Stimulated activated CD8-positive, alpha-beta memory T cell treated with anti-CD3 and anti-CD28 coated beads, Interleukin-4, amount 100 ng/mL, for 4 hours (primary cell): ENCODE measurements at places on chromosomes 4 and X.

- DNase-seq, result no peak
Observed at GRCh38 chr4:118337954-118338353, 14.8 kb downstream of the PRSS12 start.

DNA sequence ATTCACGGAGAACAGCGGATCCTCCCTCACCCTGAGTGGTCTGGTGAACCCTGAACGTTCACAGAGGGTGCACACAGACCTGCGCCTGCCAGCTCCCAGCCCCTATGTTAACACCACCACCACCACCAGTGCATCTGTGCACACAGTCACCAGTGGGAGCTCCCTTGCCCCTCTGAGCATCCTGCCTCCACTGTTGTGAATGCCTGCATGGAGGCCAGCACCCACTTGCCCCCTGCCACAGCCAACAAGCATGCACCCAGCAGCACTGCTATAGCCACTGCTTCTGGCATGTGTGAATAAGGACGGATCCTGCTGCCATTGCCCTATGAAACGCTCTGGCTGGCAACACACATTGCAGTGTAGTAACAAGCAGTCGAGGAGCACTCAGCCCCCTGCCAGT lies 29.1 kb upstream of the PWWP3B start:
- no peak for DNase-seq

DNA sequence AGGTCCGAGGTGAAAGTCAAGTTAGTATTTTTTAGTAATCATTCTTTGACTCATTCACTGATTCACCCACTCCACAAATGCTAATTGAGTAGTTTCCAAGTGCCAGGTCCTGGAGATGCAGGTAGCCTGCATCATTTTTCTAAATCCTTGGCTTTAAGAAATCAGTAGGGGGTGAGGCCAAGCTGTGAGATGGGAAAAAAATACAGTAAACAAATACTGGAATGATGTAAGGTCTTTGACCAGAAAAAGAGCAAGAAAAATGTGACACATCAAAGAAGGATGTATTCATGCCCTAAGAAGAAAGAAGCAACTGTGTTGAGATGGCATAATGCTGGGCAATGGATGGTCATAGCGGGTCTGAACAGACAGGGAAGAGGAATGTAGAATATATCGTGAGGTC lies 1386.6 kb downstream of the PCDH7 start:
- no peak for DNase-seq

- DNase-seq, result no peak
Observed at GRCh38 chr4:109406337-109406931, 27.2 kb upstream of the SEC24B start.

GRCh38 chr4:91427171-91427570 lies 876.6 kb upstream of the GRID2 start:
- no peak for DNase-seq

DNA sequence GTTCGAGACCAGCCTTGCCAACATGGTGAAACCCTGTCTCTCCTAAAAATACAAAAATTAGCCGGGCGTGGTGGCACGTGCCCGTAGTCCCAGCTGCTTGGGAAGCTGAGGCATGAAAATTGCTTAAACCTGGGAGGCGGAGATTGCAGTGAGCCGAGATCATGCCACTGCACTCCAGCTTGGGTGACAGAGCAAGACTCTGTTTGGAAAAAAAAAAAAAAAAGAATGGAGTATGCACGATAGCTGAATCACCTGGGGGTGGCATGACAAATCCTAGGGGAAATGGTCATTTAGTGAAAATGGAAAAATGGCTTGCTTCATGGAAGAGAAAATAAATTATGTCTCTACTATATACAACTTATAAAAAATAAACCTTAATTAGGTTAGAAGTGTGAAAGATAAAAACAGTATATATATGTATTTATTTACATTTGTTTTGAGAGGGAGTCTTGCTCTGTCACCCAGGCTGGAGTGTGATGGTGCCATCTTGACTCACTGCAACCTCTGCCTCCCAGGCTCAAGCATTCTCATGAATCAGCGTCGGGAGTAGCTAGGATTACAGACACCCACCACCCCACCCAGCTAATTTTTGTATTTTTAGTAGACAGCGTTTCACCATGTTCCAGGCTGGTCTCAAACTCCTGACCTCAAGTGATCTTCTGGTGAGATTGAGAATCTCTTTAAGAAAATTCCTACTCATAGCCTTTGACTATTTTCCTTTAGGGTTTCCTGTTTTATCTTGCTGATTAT lies 19.3 kb upstream of the ING2 start:
- DNase-seq, result no peak

- DNase-seq, result no peak
Observed at GRCh38 chrX:40247848-40248622, 150.3 kb upstream of the BCOR start.

- DNase-seq, result no peak
Observed at GRCh38 chrX:151702741-151703340, 7.6 kb downstream of the PRRG3 start.

GRCh38 chrX:5646818-5647217 lies 581.8 kb downstream of the NLGN4X start:
- no peak for DNase-seq

DNA sequence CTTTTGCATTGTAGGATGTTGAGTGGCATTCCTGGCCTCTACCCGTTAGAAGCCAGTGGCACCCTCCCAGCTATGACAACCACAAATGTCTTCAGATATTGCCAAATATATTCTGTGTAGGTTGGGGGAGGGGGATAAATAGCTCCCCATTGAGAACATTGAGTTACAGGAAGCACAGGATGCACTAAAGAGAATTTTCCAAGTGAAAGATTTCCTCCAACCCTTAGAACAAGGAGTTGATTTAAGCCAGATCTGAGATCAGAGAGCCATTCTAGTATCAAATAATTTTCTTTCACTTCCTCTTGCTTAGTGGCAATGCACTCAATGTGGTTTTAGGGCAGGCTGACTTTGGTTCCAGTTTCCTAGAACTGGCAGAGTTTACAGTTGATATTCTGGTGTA lies 436.6 kb downstream of the C4orf33 start:
- DNase-seq, result no peak

- DNase-seq, result no peak
Observed at GRCh38 chrX:53939127-53939526, 105.1 kb downstream of the PHF8 start.

DNA sequence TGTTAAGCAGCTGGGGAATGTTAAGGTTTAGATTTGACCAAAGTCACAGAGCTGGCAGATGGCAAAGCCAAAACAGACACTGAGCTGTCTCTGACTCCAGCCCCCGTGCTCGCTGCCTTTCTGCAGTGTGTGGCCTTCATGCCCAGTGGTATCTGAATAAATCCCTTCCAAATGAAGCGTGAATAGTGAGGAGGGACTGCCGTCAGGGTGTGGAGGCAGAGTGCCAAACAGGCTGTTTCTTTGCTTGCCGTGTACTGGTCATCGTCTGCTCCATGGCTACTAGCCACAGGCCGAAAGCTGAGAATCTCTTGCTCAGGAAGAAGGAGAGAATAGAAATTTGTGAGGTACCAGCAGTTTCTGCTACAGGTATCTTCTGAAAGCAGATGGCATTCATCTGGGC lies 19.7 kb downstream of the PRIMPOL start:
- no peak for DNase-seq

DNA sequence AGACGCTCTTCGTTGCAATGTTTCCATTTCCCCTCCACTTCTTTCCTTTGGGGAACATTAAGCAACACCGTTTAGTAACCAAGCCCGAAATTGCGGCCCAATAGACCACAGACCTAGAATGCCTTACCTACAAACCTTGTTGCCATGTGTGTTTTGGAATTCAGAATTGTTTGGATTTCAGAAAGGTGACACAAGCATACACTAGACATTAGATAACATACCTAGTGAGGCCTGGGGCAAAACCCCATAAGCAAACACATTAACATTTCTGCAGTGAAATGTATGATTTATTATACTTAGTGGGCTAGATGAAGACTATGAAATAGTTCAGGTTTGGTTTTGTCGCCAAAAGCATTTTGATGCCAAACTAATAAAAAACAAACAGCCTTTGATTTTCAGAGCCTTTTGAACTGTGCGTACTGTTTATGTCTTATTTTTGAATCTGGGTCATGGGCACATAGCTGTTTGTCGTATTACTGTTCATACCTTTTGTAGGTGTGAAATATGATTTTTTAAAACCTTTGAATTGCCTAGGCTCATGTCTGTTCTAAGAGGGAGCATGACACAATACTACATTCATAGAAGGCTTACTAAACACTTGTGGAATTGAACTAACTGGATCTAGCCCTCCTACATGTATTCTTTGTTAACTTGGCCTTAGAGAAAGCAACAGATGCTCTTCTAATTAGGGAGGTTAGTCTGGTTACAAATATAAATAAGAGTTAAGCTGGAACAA lies 88.6 kb upstream of the TMEM164 start:
- no peak for DNase-seq

DNA sequence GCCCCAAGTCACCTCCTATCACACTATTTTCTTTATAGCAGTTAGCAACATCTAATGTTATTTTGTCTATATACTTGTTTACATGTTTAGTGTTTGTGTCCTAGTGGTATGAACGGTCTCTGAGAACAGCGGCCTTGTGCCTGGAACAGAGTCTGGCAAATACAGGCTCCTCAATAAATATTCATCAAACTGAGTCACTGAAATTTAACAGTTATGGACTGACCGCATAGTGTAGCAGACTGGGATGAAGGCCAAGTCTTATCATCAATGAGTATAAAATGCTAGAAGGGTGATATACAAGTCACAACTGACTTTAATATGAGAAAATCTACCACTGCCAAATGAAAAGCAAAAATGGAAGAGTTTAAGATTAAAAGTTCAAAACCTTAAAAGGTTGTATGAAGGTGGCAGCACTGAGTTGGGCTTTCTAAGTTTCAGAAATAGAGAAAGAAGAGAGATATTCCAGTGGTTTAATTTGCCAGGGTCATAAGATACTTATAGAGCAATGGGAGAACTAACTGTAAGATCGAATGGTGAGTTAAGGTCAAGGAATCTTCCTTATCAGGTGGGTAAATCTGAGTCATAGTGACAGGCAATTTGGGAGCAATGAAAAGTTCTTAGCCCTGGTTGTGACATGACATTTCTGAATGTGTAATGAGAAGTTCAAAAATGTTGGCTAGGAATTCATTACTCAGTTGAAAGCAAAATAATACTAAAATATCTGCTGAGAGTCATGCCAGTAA lies 34.9 kb downstream of the ELOVL6 start:
- DNase-seq, result no peak

GRCh38 chrX:120287513-120288112 lies 23.6 kb downstream of the TMEM255A start:
- DNase-seq, result no peak

- no peak for DNase-seq
Observed at GRCh38 chr4:156805696-156806095, 165.9 kb downstream of the PDGFC start.

- no peak for DNase-seq
Observed at GRCh38 chrX:37357436-37357835, 8.3 kb downstream of the PRRG1 start.

DNA sequence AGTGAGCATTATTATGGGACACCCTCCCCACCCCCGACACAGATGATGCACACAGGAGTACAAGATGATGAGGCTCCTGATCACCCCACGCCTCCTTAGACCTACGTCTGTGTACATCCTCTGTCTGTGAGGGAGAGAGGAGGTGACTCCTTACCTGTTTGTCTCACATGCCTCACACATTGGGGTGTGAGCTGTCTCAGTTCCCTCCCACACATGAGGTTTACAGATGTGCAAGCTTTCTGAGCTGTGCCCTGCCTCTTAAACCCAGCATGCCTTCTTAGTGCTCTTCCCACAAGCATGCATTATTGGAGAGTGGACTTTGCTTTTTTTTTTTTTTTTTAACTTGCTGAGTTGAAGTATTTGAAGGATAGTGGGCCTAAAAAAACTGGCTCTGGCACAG lies 76.7 kb downstream of the CLCN5 start:
- DNase-seq, result no peak

- no peak for DNase-seq
Observed at GRCh38 chr4:7676398-7676922, 241.7 kb upstream of the PSAPL1 start.

DNA sequence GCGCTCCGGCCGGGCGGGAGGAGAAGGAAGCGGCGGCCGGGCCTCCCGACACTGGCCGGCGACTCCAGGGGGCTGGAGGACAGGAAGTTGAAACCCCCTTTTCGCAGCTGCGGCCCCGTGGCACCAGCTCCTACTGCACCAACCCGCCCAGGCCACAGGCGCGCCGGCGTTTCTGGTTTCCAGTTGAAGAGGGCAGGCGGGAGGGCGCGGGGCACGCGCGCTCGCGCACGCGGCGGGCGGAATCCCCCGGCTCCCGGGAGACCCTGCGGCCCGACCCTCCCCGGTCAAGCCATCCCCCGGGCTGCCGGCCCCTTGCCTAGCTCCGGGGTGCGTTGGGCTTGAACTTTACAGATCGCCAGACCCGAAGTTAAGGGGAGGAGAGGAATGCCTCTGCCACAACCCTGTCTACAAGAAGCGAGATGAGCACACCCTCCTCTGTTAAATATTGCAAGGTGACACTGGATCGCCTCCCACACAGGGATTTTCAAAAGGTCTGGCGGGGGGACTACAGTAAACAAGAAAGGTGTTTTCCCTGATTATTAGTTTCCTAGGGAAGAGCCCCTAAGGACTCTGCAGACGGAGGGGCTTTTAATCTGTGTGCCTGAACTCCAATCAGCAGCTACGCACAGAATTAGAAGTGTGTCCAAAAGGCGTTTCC lies 1.4 kb downstream of the ELOVL6 start:
- peak; percentile 23 for DNase-seq

DNA sequence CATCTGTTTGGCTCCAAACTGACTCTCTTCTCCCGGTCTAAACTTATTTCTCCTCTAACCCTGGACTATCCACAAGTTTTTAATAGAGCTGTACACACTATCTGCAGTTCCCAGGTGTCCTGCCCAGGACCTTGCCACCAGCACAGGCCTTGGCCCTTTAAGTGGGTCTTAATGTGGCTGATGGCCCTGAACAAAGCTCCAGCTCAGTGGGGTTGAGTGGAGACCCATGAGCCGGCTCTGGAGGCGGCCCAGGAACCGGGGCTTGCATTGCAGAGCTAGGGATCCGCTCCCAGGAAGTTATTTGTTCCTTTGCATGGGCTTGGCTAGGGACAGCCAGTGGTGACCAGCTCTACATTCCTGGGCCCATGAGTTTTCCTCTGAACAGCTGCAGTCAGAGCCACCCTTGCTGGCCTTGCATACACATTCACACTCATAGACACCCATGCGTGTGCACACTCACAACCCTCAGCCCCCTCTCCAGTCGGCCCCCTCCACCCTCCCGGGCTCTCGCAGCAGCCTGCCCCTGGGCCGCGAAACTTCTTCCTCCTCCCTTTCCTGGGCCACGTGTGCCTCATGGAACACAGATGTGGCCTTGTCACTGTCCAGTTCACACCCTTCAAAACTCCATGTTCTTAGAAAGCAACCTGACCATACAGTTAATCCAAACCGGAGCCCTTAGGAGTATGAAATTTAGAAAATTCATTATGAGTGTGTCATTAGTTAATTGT lies 58.2 kb downstream of the GPR143 start:
- DNase-seq, result no peak
